ENCODE measurements at places on chromosomes 7 and 10.

- DNase-seq, result no peak
These were observed 264.9 kb upstream of the FERD3L start for GRCh38 chr7:19410106-19410505.

- DNase-seq, result no peak
These were observed 42.5 kb downstream of the MYO1G start for GRCh38 chr7:44936322-44936721.

- DNase-seq, result no peak
These were observed 6.3 kb downstream of the TRPV5 start for GRCh38 chr7:142927085-142927745.

DNA sequence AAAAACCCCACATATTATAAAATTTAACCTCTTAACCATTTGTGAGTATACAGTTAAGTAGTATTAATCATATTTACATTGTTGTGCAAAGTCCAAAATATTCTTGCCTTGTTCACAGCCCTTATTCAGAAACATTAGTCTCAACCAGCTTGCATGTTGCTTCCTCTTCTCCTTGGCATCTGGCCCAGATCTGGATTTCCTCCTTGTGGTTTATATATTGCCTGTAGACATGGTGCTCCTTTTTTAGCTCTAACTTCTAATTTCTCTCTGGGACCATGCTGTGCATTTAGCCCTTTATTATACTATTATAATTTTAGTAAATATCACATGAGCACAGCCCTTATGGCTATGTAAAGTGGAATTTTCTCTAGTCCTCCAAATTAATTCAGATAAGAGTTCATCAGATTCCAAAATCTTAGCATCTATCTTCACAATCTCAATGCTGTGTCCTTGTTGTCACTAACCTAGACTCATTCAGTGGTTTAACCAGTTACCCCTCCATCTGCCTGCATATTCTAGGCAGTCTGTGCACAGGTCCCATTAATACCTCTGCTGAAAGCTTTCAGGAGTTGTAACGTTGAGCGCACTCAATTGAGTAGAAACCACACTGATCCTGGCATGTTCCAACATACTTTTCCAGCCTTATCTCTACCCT is 7.9 kb downstream of the CPED1 start:
- DNase-seq, result no peak

DNA sequence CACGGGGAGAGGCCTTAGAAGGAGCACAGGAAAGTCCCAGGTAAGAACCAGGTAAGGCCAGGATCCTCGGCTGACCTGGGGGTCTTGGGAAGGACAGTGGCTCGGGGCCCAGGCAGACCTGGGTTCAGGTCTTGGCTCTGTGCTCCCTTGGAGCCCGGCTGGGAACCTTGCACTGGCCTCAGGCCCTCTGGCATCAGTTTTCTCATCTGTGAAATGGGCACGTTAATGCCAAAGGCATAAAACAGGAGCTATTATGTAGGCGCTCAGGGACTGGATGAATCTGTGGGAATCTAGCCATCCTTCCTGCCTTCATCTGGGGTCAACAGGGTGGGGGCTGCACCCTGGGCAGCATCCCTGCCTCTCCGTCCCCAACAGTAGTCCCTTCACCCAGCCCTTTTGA is 8.3 kb upstream of the SLC29A4 start:
- DNase-seq, result no peak

DNA sequence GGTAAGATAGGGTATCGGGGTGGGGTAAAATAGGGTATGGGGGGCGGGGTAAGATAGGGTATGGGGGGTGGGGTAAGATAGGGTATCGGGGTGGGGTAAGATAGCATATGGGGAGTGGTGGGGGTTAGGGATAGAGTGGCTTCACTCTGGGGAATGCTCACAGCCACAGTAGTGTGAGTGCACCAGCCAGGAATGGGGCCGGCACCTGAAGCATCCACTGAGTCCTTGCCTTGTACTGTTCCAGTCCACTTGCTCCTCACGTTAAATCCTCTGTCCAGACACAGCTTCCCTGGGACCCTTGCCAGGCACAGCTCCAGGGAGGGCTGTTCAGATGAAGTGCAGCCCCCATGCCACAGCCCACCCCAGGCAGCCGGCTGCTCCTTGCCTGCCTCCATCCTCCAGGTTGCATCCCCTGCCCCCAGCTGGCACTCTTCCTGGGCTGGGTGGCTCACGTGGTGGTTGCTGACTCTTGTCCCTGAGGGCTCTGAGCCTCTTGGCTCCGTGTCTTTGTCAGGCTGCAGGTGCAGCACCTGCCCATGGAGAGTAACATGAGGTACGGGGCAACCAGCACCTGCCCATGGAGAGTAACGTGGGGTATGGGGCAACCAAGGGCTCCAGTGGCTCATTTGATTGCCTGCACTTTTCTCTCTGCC is 268.4 kb downstream of the TCERG1L start:
- no peak for DNase-seq

DNA sequence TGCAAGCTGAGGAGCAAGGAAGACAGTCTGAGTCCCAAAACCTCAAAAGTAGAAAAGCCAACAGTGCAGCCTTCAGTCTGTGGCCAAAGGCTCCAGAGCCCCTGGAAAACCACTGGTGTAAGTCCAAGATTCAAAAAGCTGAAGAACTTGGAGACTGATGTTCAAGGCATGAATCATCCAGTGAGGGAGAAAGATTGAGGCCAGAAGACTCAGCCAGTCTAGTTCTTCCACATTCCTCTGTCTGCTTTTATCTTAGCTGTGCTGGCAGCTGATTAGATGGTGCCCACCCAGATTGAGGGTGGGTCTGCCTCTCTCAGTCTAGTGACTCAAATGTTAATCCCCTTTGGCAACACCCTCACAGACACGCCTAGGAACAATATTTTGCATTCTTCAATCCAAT is 20.1 kb upstream of the MDFIC start:
- DNase-seq, result no peak

GRCh38 chr10:30502266-30503060 is 68.5 kb downstream of the MAP3K8 start:
- no peak for DNase-seq

- DNase-seq, result no peak
These were observed 31.4 kb upstream of the KMT2C start for GRCh38 chr7:152467225-152467624.
